Smooth muscle cell of bladder (primary cell): ENCODE measurements at places on chromosomes 1 and 21. TPM values are rescaled to one million over a fixed set of nuclear protein-coding genes. Genes with fewer than 3 reads are reported as not detected.

LPAR3 gene
- total RNA-seq: 2.6 and 66.0 TPM in 2 replicates

GRIK3 gene
- total RNA-seq: not detected in 2 replicates

RGS13 gene
- total RNA-seq: 0.14 and 0.28 TPM in 2 replicates

DENND1B gene
- total RNA-seq: 5.2 and 5.7 TPM in 2 replicates

FASLG gene
- total RNA-seq: not detected in 2 replicates

GPR37L1 gene
- under 0.01 TPM in 1 of 2 replicates, not detected in the other for total RNA-seq

CYP4A22 gene
- not detected in 2 replicates for total RNA-seq

CFAP57 gene
- total RNA-seq: 0.28 TPM in 2 replicates
